Heart right ventricle (tissue), 16 donors: ENCODE measurements at places on chromosomes 7 and 10.

DNA sequence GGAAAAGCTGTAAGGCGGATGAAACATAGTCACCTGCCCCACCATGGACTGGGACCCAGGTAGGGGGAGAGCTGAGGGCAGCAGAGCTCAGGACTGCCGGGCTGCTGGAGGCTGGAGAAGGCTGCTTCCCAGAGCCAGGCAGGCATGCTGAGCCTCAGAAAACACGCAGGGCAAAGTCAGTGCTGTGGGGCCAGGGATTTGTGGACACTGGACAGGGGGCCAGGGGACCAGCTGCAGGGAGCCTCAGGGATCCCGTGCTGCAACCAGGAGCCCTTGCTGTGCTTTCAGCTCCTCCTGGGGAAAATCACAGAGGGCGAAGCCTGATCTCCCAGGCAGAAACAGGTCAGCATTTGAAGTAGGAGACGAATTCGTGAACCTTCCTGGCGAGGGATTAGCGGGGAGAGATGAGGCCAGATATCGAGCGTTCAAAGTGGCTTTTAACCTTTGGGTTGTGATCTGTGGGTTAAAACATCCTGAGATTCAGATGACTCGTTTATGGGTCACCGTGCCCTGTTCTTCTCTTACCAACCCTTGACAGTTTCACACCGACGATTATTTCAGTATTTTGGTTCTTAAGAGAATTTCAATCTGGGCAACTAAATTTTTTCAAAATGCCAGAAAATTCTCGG is 85.6 kb upstream of the SHH start:
- DNase-seq = no peak

GRCh38 chr10:5927306-5927705 is 37.3 kb downstream of the FBH1 start:
- no peak for DNase-seq

GRCh38 chr7:127162366-127162765 is 90.4 kb downstream of the GRM8 start:
- no peak for DNase-seq

- DNase-seq = no peak
Observed at GRCh38 chr7:74371381-74372341, 82.0 kb upstream of the GTF2IRD1 start.

DNA sequence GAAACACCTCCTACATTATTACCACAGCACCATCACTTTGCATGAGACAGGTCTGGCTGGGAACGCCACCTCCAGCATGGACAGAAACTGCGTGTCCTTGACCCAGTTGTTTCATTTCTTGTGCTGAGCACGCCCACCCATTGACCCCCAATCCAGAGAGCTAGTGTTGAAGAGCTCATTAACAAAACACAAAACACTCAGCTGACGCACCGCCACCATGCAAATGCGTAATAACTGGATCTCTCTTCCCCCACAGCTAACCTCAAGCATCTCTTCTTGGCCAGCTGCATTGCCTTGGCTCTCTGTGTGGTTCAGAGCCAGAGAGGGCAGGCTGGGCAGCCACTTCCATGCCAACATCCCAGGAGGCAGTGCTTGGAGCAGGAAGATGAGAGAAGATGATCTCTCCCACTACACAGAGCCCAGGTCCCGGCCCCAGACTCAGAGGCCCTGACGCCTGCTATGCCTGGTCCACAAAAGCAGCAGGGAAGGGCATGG is 173.5 kb downstream of the PLXNA4 start:
- peak; percentile 42 for DNase-seq

- DNase-seq = no peak
Observed at GRCh38 chr10:70967591-70968587, 79.5 kb upstream of the PCBD1 start.

DNA sequence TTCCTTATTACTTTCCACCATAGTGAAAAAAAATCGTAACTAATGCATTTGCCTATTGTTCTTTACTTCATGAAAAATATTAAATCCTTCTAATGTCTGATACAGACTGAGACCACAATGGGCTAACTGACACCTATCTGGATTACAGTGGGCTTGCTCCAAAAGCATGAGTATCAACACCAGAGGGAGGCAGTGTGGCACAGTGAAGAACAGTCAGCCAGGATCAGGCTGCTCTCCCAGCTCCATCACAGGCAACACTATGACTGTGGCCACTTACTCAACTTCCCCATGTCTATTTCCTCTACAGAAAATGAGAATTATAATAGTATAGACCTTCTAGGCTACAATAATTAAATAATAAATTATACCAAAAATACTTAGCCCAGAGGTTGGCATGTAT is 97.2 kb downstream of the SLC25A13 start:
- DNase-seq = no peak

- no peak for DNase-seq
Observed at GRCh38 chr7:117086788-117087187, 133.5 kb downstream of the ST7 start.

DNA sequence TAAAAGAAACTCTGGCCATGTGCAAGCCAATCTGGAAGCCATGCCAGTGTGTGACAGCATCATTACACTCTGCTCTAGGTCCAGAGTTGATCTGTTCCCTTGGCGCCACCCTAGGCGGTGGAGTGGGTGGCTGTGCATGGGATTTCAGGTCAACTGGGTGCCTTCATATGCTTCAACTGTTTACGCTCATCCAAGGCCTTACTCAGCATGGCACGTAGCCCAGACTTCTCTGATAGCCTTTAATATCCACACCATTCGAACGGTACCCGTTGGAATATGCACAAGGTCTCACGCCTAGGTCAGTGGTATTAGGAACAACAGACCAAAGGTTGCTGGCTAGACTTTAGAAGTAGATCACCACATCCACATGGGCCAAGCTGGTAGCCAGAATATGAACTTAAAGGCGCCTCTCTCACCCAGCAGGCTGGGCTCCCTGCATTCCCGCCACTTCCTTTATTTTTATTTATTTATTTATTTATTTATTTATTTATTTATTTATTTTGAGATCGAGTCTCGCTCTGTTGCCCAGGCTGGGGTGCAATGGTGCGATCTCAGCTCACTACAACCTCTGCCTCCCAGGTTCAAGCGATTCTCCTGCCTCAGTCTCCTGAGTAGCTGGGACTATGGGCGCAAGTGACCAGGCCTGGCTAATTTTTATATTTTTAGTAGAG is 18.7 kb upstream of the ACHE start:
- DNase-seq = no peak

GRCh38 chr10:118944959-118945633 is 84.4 kb upstream of the NANOS1 start:
- DNase-seq = no peak

GRCh38 chr10:50554995-50555568 is 68.7 kb downstream of the SGMS1 start:
- no peak for DNase-seq

GRCh38 chr10:126045861-126046260 is 149.5 kb downstream of the FANK1 start:
- DNase-seq = no peak

DNA sequence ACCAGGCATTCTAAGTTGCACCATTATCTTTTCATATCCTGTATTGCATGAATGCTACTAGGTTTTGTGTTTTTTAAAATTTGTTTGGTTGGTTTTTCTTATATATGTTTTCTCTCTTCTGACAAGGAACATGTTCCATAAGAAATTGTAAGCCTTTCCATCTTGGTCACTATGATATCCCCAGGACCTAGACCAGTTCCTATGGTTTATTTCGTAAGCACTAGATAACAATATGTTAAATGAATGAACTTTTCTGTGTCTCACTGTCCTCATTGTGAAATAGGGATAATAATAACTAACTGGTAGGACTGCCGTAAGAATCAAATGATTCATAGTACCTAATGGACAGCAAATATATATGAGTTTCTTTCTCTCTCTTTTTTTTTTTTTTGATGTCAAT is 146.3 kb downstream of the SEMA3E start:
- DNase-seq = no peak

- no peak for DNase-seq
Observed at GRCh38 chr10:90222939-90223338, 521.5 kb downstream of the KIF20B start.

DNA sequence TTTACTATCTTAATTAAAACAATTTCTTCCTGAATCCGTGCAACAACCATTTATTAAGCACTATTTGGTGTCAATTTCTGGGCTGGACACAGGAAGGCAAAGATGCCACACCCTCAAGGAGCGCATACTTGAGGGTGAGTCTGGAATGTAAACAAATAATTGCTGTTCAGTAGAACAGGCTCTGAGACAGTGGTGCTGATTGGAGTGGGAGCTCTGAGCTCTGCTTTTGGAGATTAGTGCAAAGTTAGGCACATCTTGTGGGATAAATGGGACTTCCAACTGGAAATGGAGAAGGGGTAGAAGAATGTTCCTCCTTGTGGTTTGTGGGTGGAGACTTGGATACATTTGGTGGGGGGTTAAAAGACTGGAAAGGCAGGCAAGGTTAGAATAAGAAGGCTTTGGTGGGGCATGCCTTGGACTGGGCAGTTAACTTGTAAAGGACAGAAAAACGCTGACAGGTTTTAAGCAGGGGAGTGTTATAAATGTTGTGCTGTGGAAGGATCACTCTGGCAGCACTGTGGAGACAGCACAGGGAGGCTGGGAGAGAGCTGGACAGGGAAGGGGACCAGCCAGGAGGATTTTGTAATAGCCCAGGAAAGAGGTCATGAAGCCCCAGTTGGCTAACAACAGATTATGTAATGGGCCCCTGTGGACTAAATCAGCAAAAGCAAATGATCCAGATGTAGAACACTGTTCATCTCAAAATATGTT is 80.7 kb downstream of the ZNF365 start:
- peak; percentile 21 for DNase-seq

DNA sequence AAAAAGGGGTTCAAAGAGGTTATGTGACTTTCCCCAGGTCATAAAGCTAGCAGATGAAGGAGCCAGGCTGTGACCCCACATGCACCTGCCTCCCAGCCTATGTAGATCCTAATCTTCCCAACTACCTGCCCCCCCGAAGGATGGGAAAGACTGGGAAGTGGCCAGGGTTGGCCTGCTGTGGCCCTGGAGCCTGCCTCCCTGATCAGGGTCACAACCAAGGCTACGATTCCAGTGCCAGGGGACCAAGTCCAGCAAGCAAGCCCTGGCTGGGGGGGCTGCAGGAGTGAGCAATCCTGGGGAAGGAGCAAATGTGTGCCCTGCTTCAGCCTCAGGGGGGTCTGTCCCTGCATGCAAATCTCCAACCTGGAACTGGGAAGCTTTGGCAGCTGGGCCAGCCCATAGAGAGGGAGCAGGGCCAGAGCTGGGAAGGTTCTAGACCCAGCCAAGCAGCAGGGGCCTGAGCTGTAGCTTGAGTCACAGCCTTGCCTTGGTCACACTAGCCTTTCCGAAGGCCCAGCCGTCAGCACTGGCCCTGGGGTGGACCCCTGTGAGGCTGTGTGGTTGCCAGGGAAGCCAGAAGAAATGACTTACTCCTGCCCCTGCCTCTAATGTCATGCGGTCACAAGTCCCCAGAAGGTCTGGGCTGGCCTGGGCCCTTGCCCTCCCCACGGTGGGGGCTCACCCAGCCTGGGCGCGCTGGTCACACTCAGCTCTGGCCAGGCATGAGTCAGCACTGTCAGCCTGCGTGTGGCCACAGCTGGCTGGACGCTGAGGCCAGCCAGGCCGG is 96.4 kb upstream of the ZMIZ1 start:
- peak; percentile 76 for DNase-seq

DNA sequence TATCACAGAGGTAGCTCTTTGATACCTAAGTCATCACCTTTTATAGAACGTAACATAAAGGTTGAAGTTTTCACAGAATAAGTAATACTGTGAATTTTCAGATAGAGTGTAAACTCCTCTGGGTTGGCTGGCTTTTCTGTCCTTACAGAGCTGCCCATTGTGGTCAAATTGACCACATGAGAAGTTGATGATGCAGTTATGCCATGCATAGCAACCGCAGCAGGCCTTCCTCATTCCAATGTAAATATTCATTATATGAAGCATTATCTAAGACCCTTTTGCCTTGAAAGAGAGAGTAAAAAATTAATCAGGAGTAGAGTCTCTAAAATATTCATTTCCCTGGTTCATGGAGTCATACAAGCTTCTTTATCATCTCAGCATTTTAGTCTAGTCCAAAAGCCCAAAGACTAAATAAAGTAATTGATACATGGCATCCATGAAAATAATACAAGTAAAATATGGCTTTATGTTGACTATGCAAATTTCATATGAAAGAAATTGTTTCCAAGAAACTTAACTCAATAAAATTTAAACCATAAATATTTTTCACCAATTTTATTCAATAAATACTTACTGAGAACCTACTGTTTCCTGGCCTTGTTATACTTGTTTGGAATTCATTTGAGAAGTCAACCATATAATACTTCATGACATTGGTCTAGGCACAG is 516.4 kb downstream of the PCDH15 start:
- DNase-seq = no peak

GRCh38 chr10:88245974-88246511 is 337.1 kb downstream of the RNLS start:
- no peak for DNase-seq

DNA sequence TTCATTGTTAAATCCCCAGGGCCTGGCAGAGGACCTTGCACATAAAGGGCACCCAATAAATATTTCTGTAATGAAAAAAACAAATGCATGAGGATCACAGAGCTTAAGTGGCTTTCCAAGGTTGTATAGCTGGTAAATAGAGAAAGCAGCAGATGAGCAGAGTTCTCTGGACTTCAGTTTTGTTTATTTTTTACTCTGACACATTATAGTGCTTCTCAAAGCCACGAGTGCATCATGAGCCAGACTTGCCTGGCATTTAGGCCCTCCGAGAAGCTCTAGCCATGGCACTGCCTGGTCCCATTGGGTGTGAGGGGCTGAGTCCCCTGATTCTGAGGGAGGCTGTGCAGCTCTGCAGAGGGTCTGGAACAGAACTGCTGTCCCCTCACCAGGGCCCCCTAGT is 87.2 kb upstream of the ZNF32 start:
- no peak for DNase-seq

DNA sequence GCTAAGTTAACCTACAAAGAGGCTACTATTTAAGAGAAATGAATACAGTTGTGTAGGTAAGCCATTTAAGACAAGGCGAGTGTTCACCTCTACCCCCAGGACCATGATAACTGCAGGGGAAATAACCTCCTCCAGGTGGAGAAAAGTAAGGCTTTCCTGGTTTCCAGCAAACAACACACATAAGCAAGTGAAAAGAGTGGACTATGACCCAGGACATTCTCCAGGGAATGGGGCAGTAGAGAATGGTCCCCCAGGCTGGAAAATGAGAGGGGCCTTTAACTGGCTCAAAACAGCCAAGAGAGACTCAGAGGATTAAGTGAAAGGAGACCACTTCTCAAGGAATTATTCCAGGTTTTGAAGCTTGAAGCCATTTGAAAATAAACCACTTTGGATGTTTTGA is 101.0 kb upstream of the GJD4 start:
- no peak for DNase-seq

DNA sequence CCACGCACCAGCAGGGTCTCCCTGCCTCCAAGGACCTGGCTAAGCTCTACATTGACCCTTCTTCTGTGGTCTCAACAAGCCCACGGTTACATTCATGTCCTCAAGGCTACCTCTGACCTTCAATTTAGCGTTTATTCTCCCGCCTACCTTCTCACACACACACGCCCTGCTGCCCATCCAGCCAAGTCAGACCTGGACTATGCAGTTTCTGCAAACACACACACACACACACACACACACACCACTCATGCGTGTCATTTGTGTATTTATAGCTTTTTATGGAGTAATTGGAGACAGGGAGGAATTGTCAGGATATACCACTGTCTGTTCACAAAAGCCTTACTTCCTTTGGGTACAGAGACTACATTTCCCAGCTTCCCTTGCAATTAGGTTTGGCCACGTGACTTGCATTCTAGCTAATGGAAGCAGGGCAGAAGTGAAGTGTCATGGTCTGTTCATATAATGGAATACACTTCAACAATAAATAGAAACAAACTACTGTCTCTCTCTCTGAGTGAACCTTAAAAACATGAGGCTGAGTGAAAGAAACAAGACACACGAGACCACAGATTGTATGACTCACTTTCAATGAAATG is 53.8 kb upstream of the CPXM2 start:
- DNase-seq = no peak
